Hypothalamus (tissue), 51 donors: ENCODE measurements at places on chromosomes 13 and 19.

DNA sequence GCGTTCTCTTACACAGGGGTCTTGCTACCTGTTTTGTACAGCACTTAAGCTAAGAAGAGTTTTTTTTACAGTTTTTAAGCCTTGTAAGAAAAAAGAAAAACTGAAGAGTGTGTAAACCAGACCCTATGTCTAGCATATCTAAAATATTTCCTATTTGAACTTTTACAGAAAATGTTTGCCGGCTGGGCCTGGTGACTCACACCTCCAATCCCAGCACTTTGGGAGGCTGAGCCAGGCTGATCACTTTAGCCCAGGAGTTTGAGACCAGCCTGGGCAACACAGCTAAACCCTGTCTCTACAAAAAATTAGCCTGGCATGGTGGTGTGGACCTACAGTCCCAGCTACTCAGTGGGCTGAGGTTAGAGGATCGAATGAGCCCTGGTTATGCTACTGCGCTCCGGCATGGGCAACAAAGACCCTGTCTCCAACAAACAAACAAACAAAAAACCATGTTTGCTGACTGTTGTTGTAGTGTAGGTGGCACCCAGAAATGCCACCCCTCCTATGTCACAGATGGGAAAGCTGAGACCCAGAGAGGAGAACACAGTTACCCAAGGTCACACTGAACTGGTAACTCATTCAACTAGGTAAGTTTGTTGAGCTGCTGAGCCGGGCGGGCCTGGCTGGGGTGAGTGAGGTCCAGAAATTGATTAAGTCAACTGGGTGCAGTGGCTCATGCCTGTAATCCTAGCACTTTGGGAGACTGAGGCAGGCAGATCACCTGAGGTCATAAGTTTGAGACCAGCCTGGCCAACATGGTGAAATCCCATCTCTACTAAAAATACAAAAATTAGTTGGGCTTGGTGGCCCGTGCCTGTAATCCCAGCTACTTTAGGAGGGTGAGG is 1.9 kb upstream of the VASP start:
- no peak for DNase-seq

- no peak for DNase-seq
Observed at GRCh38 chr13:41458187-41458760, 924 bp downstream of the RGCC start.

DNA sequence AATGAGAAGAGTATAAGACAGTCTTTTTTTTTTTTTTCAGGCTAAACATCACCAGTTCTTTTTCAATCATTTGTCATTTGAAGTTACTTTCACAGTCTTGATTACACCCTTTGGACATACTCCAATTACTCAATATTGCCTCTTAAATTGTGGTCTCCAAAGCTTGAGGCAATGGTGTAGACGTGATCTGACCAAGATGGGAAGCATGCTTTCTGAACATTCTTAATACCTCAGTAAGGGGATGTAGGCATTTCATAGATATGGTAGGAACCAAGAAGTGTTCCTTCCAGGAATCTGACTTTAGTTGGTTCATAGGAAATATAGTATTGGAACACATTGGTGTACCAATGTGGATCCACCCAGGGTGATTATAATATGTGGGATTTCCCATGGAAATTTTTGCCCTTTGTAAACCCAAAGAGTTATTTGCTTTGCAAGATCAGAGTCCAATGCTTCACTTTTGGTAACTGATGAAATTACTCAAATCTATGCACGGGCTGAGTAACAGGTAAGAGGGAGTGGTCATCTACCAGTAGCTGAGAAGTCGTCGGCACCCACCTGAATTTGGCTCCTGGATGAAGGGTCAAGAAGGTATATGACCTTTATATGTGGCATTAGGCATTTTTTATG is 62.2 kb downstream of the ERCC5 start:
- no peak for DNase-seq

- DNase-seq, result no peak
Observed at GRCh38 chr19:46610851-46611770, 10.0 kb downstream of the CALM3 start.

DNA sequence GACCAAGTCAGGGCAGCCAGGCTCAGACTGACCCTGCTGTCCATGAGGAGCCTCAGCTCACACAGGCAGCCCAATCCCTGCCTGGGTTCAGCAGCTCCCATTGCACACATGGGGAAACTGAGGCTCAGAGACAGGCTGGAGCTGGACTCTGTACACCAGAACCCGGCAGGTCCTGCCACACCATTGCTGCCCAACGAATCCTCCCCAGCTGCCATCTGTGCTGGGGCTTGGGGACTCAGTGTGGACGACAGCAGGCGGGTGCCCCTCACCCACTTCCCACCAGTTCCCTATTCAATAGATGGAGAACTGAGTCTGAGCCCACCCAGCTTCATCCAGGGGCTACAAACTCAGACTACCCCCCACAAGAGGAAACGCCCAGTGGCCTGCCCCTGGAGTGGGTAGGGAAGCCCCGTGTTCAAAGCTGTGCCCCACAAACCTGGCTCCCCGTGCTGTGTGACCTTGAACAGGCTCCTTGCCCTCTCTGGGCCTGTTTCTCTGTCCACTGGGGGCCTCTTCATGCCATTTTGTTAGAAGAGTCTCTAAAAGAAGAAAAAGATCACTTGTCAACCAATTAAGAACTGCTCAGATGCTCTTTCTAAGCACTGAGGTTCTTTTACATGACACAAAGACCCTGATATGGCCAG is 50.8 kb downstream of the AP1M1 start:
- no peak for DNase-seq

- DNase-seq, result no peak
Observed at GRCh38 chr19:1560286-1560882, 7.7 kb downstream of the MEX3D start.

GRCh38 chr19:21474671-21475181 is 30.7 kb upstream of the ZNF429 start:
- peak; percentile 52 for DNase-seq

- DNase-seq, result no peak
Observed at GRCh38 chr13:109481040-109481439, 305.3 kb downstream of the IRS2 start.

DNA sequence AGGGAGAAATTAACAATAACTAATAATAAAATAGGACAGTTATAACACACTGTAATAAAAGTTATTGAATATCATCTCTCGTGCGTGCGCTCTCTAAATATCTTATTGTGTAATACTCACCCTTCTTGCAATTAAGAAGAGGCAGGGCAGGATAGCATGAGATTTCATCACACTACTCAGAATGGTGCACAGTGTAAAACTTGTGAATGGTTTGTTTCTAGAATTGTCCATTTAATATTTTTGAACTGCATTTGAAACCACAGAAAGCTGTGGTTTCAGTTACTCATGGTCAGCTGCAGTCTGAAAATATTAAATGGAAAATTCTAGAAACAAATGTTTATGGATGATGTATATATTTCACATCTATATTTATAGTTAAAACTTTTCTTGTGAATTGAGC is 161.1 kb downstream of the DCT start:
- DNase-seq, result no peak

DNA sequence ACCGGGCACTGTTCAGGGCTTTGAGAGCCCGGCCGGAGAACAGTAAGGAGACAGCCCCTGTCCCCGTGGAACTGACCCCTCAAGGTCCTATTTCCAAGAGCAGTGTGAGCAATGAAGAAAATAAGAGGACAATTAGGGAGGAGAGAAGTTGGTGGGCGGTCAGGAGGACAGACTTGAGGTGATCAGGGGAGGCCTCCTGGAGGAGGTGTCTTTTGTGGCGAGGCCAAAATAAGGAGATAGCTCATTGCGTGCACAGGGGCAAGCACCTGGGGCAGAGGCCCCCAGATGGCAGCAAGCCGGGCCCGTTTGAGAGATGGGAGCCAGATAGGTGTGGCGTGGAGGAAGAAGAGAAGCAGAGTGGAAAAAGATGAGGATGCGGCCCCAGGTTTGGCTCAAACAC is 2.8 kb upstream of the LRRC4B start:
- DNase-seq, result no peak

- no peak for DNase-seq
Observed at GRCh38 chr13:46178143-46178542, 3.8 kb downstream of the LCP1 start.

GRCh38 chr13:47455626-47456025 is 545.4 kb downstream of the SUCLA2 start:
- no peak for DNase-seq

DNA sequence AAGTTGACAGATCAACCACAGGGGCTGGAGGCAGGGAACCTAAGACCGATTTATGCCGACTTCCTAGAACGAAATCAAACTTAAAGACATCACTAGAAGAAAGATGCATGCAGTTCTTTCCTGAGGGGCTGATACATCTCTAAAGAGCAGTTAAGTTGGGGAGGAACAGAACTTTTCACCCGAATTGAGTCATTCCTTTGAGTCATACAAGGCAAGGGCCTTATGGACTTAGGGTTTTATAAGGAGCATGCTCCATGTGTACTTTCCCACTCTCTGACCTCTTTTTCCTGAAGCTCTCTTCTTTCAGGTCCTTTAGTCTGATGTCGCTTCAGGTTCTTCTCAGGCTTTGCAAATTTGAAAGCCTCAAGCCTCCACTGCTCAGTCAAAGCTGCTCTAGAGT is 7.9 kb upstream of the FBXL3 start:
- no peak for DNase-seq

DNA sequence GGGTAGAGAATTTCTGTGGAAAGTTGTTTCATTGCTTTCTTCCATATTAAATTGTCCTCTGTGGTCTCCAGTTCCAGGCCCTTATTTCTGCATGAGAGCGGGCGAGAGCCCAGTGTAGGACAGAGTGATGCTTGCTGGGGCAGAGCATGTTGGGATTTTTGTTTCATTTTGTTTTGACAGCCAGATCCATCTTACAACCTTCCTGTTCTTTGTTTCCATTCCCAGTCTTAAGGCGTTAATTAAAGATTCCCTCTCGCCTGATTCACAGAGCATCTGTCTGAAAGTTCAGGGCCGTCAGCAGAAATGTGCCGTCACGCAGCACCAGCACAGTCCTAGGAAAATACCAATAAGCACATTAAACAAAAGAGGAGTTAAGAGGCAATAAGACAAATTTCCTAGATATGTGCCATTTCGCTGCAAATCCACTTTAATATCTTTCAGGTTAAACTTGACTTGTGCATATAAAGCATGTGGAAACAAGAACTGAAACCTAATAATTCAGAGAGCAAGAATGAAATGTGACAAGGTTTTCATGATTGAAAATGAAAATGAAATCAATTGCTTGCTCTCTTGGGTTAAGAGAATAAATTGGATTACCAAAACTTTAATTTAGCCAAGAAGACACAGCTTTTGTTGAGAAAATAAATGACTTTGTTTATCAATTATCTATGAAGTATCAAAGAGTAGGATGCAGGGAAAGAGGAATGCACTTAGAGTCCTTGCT is 210.7 kb upstream of the SLC10A2 start:
- no peak for DNase-seq

DNA sequence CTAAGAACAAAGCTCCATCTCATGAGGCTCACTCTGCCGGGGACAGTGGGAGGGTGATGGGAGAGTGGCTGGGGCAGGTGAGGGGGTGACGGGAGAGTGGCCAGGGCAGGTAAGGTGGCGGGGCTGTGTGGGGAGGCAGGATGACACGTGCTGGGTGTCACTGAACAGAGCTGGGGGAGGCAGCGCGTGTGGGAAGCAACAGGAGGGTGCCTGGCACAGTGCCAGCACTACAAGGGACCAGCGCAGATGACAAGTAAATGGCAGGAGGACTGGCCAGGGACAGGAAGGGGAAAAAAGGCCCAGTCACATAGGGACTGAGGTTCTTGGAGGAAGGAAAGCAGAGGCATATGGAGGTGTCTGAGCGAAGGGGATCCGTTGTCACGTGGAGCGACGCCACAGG is 129.9 kb downstream of the RNF17 start:
- DNase-seq, result no peak

DNA sequence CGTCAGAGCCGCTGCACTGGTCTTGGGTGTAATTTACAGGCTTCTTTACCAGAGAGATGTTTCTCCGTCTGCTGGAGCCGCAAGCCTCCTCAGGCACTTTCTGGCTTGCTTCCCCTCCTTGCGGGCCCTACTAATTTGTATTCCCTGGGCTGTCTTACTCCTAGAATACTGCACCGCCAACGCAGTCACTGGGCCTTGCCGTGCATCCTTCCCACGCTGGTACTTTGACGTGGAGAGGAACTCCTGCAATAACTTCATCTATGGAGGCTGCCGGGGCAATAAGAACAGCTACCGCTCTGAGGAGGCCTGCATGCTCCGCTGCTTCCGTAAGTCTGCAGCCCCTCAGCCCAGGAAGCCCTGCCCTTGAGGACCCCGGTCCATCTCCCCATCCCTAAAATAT is 14.1 kb upstream of the C19orf33 start:
- no peak for DNase-seq

GRCh38 chr13:99861771-99862170 is 109.8 kb downstream of the ZIC5 start:
- DNase-seq, result no peak

DNA sequence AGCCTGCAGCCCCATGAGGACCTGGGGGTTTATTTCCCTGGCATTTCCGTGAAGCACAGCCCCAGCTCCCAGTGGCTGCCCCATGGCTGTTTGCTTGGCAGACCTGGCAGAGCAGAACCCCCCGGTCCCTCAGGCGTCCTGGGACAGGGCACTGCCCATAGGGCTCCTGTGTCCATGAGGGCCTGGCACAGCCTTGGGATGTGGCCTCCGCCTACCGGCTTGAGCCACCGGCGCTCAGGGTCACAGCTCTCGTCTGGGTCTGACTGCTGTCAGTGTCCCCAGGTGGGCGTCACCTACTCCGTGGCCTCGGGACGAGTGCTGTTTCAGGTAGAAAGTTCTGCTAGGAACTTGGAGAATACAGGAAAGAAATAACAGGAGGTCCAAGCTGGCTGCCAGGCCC is 52.8 kb downstream of the MYO9B start:
- no peak for DNase-seq

DNA sequence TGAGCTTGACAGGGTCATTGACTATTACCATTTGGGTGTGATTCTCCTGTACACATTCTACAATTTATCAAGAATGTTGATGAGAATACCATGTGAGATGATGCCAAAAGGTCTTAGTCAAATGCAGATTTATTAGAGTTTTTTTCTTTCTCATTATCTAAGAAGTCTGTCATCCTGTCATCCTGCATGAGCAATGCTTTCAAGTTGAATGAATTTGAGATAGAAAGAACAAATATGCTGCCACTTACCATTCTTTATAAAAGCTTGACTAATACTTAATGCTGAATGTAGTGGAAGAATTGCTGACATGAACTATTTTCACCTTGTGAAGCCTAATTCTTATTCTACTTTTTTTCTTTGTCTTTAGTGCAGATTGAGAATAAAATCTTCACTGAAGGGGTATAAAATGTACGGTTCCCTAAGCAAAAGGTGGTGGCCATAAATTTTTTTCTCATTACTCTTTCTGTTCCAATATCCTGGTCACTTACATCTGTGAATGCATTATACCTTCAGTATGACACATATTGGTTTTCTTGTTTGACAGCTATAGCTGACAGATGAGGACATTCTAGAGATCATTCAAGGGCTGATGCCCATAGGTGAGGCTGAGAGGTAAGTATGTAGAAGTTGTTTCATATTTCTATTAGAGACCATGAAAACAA is 1434.7 kb downstream of the SLITRK1 start:
- DNase-seq, result no peak

GRCh38 chr13:74661851-74662250 is 527.6 kb upstream of the KLF12 start:
- no peak for DNase-seq
